ENCODE measurements at places on chromosomes 2 and 18.

DNA sequence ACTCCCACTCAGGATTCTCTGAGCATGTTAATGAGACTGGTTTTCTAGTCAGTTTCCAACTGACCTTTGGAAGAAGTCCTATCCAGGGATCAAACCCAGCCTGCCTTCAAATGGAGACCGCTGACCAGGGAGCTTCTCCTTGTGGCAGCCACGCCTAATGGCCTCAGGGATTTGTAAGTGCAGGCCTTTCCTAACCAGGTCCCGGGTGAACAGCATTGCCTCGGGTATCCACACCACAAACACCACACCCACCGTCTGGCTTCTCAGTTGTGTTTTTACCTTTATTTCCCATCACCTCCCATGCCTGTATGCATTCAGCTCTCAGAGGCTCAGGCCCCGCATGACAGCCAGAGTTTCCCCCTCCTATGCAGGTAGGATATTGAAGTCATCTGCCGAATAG is 406.3 kb upstream of the HS6ST1 start:
- H3K27ac ChIP-seq: no peak overlapping the region
- no peak overlapping the region for H3K4me3 ChIP-seq
- no peak for DNase-seq
- H3K36me3 ChIP-seq: no peaks in the 10 kb centered on the region
- no peaks in the 10 kb centered on the region for H3K4me1 ChIP-seq

DNA sequence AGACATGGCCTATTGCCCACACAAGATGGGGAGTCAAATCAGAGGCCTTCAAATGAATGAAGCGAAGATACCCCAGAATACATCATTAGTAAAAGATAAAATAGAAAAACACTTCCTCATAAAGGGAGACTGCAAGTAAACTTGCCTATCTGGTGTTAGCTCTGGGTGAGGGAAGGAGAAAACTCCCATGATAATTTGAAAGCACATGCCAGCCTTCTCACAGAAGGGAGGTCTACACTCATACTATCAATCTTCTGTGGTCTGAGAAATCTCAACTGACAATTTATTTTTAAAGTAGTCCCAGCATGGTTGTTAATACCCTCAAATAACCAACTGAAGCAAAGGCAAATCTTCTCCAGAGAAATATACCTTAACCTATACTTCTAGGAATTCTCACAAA is 75.4 kb downstream of the EXOC6B start:
- H3K4me1 ChIP-seq: peaks cover 8% of the 10 kb centered on the region
- DNase-seq: no peak
- H3K27me3 ChIP-seq: no peaks in the 10 kb centered on the region

DNA sequence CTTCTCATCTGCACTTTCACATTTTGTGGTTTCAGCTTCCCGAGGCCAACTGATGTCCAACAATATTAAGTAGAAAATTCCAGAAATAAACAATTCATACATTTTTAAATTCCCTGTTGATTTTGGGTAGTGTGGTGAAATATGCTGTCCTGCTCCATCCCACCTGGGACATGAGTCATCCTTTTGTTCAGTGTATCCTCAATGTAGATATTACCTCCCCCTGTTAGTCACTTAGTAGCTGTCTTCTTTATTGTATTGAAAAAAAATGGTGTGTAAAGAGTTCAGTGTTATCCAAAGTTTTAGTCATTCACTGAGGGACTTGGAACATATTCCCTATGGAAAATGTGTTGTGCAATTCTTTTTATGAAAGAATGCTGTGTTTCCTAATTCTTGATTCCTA is 348.1 kb downstream of the SOCS6 start:
- H3K27ac ChIP-seq: no peak overlapping the region
- no peaks in the 10 kb centered on the region for H3K4me1 ChIP-seq
- no peaks in the 10 kb centered on the region for H3K36me3 ChIP-seq
- H3K27me3 ChIP-seq: no peaks in the 10 kb centered on the region

GRCh38 chr2:235564884-235565530 is 71.2 kb downstream of the AGAP1 start:
- H3K4me3 ChIP-seq: no peak overlapping the region
- no peak for DNase-seq
- H3K27ac ChIP-seq: no peak overlapping the region
- peaks cover 26% of the 10 kb centered on the region for H3K4me1 ChIP-seq
- H3K27me3 ChIP-seq: no peaks in the 10 kb centered on the region
- H3K36me3 ChIP-seq: no peaks in the 10 kb centered on the region

GRCh38 chr18:13613591-13614501 is 112.5 kb downstream of the FAM210A start:
- no peak overlapping the region for H3K27ac ChIP-seq
- no peaks in the 10 kb centered on the region for H3K27me3 ChIP-seq
- DNase-seq: no peak
- H3K36me3 ChIP-seq: no peaks in the 10 kb centered on the region
- no peak overlapping the region for H3K4me3 ChIP-seq

GRCh38 chr2:24754985-24755705 is 38.0 kb downstream of the PTRHD1 start:
- no peaks in the 10 kb centered on the region for H3K27me3 ChIP-seq
- no peaks in the 10 kb centered on the region for H3K4me1 ChIP-seq
- H3K4me3 ChIP-seq: no peak overlapping the region
- H3K36me3 ChIP-seq: peaks cover 41% of the 10 kb centered on the region
- H3K27ac ChIP-seq: no peak overlapping the region
- DNase-seq: no peak

DNA sequence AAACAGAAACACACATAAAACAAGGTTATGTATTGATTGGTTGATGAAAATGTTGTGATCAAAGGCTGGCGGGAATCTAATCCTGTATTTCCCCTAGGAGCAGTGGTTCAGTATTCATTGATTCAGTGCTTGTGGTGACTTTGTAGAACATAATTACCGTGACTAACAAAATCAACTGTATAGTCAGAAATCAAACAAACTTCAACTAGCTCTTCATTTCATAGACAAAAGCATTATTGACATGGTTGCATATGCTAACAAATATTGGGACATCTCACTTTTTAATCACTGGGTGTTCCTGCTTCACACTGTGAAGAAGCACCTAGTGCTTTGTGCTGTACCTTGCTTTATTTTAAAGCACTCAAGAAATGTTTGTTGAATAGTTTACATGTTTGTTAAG is 41.4 kb downstream of the USP14 start:
- no peaks in the 10 kb centered on the region for H3K27me3 ChIP-seq
- H3K4me3 ChIP-seq: no peak overlapping the region
- H3K4me1 ChIP-seq: no peaks in the 10 kb centered on the region
- DNase-seq: no peak

- H3K4me1 ChIP-seq: no peaks in the 10 kb centered on the region
- no peak overlapping the region for H3K4me3 ChIP-seq
- DNase-seq: no peak
- no peaks in the 10 kb centered on the region for H3K36me3 ChIP-seq
- no peaks in the 10 kb centered on the region for H3K27me3 ChIP-seq
Observed at GRCh38 chr2:118779362-118779761, 68.1 kb downstream of the EN1 start.

GRCh38 chr2:109105113-109105512 is 23.9 kb upstream of the SH3RF3 start:
- DNase-seq: peak; percentile 39
- no peaks in the 10 kb centered on the region for H3K27me3 ChIP-seq
- peak overlapping the region; percentile 34 for H3K27ac ChIP-seq
- H3K4me1 ChIP-seq: no peaks in the 10 kb centered on the region
- no peak overlapping the region for H3K4me3 ChIP-seq

- no peak overlapping the region for H3K27ac ChIP-seq
- DNase-seq: no peak
- H3K4me1 ChIP-seq: no peaks in the 10 kb centered on the region
- no peak overlapping the region for H3K4me3 ChIP-seq
Observed at GRCh38 chr18:3932276-3932675, 482.3 kb downstream of the TGIF1 start.

- no peaks in the 10 kb centered on the region for H3K27me3 ChIP-seq
- H3K36me3 ChIP-seq: peaks cover 20% of the 10 kb centered on the region
- H3K27ac ChIP-seq: no peak overlapping the region
- H3K4me3 ChIP-seq: no peak overlapping the region
- no peak for DNase-seq
Observed at GRCh38 chr2:61287254-61287653, 125.3 kb downstream of the C2orf74 start.

DNA sequence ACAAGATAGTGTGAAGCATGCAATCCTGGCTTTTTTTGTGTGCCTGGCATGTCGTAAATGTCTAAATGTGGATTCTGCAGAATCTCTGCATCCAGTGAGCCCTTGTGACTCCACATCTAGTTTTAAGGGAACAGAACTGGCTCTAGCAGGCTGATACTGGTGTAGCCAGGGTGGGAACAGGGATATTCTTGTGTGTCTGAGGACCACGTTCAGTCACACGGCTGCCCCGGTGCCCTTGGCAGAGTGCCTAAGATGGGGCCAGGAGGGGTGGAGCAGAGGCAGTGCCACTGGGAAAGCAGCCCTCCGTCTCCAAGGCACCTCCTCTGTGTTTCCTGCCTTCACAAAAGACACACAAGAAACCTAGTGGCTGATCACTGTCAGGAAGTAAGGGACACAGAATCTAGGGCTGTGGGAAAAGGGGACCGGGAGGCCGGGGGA is 91.5 kb upstream of the PARD3B start:
- peak; percentile 87 for DNase-seq
- H3K36me3 ChIP-seq: no peaks in the 10 kb centered on the region
- peaks cover 22% of the 10 kb centered on the region for H3K4me1 ChIP-seq
- no peak overlapping the region for H3K4me3 ChIP-seq
- no peak overlapping the region for H3K27ac ChIP-seq
- H3K27me3 ChIP-seq: no peaks in the 10 kb centered on the region

- peak; percentile 46 for DNase-seq
- no peaks in the 10 kb centered on the region for H3K36me3 ChIP-seq
- H3K27ac ChIP-seq: no peak overlapping the region
- H3K27me3 ChIP-seq: no peaks in the 10 kb centered on the region
Observed at GRCh38 chr2:220168891-220169546, 541.6 kb downstream of the SLC4A3 start.

GRCh38 chr18:4119813-4120212 is 335.3 kb downstream of the DLGAP1 start:
- no peak for DNase-seq
- no peaks in the 10 kb centered on the region for H3K4me1 ChIP-seq
- H3K36me3 ChIP-seq: no peaks in the 10 kb centered on the region
- H3K27me3 ChIP-seq: no peaks in the 10 kb centered on the region

DNA sequence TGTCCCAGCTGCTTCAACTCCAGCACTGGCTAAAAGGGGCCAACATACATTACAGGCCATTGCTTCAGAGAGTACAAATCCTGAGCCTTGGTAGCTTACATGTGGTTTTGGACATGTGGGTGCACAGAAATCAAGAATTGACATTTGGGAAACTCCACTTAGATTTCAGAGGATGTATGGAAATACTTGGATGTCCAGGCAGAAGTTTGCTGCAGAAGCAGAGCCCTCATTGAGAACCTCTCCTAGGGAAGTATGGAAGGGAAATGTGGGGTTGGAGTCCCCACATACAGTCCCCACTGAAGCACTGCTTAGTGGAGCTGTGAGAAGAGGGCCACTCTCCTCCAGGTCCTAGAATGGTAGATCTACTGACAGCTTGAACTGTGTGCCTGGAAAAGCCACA is 218.0 kb upstream of the CWC22 start:
- H3K4me3 ChIP-seq: no peak overlapping the region
- no peaks in the 10 kb centered on the region for H3K36me3 ChIP-seq
- peaks cover 5% of the 10 kb centered on the region for H3K27me3 ChIP-seq
- H3K4me1 ChIP-seq: no peaks in the 10 kb centered on the region
- H3K27ac ChIP-seq: no peak overlapping the region
- no peak for DNase-seq

- DNase-seq: no peak
- no peaks in the 10 kb centered on the region for H3K27me3 ChIP-seq
- H3K4me3 ChIP-seq: no peak overlapping the region
- H3K36me3 ChIP-seq: no peaks in the 10 kb centered on the region
Observed at GRCh38 chr2:28046921-28047320, 156.4 kb downstream of the BABAM2 start.

DNA sequence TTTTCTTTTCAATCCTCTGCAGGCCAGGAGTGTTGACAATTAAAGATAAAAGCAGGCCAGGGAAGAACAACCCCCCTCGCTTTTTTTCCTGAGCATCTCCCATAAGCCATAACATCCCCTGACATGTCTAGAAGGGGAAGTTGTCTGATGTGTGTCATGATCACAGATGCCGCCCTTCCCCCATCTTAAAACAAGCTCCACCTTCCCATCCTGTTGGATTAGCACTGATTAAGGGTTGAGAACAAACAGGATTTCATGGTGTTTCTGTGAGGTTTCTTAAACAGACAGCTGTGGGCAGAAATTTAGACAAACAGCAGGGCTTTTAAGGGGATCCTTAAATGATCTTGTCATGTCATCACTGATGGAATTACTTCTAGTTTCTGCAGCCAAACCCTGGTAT is 59.4 kb upstream of the UPP2 start:
- H3K4me1 ChIP-seq: no peaks in the 10 kb centered on the region
- H3K27me3 ChIP-seq: no peaks in the 10 kb centered on the region
- no peak overlapping the region for H3K27ac ChIP-seq
- H3K4me3 ChIP-seq: no peak overlapping the region

GRCh38 chr2:168796583-168797285 is 5.7 kb upstream of the NOSTRIN start:
- peak; percentile 42 for DNase-seq
- peaks cover 7% of the 10 kb centered on the region for H3K4me1 ChIP-seq
- no peaks in the 10 kb centered on the region for H3K36me3 ChIP-seq
- H3K4me3 ChIP-seq: no peak overlapping the region
- no peaks in the 10 kb centered on the region for H3K27me3 ChIP-seq
- no peak overlapping the region for H3K27ac ChIP-seq

DNA sequence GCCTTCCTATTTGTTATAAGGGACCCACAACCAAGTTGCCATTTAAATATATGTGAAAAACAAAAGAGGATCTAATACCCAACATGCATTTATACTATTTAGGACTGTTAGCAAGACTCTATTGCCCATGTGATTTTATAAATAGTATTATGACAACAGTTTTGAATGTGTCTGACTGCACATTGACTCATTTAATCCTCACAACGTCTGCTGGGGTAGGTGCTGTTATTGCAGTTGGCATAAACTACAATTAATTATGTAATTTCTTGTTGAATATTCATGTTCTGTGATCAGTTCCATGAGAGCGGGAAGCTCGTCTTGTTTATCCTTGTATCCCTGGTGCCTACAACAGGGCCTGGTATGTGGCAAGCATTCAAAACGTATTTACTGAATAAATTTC is 53.7 kb downstream of the SH2D6 start:
- H3K36me3 ChIP-seq: no peaks in the 10 kb centered on the region
- no peak overlapping the region for H3K27ac ChIP-seq
- H3K27me3 ChIP-seq: no peaks in the 10 kb centered on the region
- peaks cover 2% of the 10 kb centered on the region for H3K4me1 ChIP-seq

GRCh38 chr2:203594541-203594940 is 59.4 kb upstream of the RAPH1 start:
- no peak overlapping the region for H3K27ac ChIP-seq
- no peak overlapping the region for H3K4me3 ChIP-seq
- H3K36me3 ChIP-seq: no peaks in the 10 kb centered on the region
- no peaks in the 10 kb centered on the region for H3K4me1 ChIP-seq
- no peaks in the 10 kb centered on the region for H3K27me3 ChIP-seq

- H3K27ac ChIP-seq: peak overlapping the region; percentile 80
- no peaks in the 10 kb centered on the region for H3K27me3 ChIP-seq
- peaks cover 4% of the 10 kb centered on the region for H3K4me1 ChIP-seq
- H3K4me3 ChIP-seq: no peak overlapping the region
- peak; percentile 78 for DNase-seq
Observed at GRCh38 chr2:3651691-3652648, 6.0 kb upstream of the ALLC start.

- H3K27ac ChIP-seq: no peak overlapping the region
- no peak overlapping the region for H3K4me3 ChIP-seq
- peaks cover 7% of the 10 kb centered on the region for H3K36me3 ChIP-seq
- no peaks in the 10 kb centered on the region for H3K27me3 ChIP-seq
- no peak for DNase-seq
Observed at GRCh38 chr18:13643261-13643751, 83.1 kb downstream of the FAM210A start.

All from lung (tissue), 17 donors.